Cardiac fibroblast (primary cell): ENCODE measurements at places on chromosomes 12 and 14.
A peak's percentile ranks its signal among the peaks of the same experiment; 100 is the strongest.

- DNase-seq = no peak
These were observed 39.4 kb downstream of the USP15 start for GRCh38 chr12:62299617-62300016.

GRCh38 chr14:33972583-33973081 is 21.8 kb upstream of the EGLN3 start:
- no peak for DNase-seq

DNA sequence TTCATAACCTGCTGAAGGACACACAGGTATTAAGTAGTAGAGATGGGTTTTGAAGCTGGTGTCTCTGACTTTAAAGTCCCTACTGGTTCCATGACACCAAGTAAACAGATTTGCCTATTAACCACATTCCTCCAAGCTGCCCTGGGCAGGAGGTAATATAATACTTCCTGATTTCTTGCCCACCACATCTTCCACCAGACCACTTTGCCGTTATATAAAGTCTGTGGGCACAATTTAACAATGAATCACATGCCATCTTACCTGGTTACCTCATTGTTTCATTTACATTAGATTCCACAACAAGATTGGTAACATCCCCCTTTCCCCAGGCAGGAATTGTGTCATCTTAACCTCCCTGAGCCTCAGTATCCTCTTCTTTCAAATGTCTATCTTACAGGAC is 900 bp upstream of the LRRC23 start:
- DNase-seq = no peak

DNA sequence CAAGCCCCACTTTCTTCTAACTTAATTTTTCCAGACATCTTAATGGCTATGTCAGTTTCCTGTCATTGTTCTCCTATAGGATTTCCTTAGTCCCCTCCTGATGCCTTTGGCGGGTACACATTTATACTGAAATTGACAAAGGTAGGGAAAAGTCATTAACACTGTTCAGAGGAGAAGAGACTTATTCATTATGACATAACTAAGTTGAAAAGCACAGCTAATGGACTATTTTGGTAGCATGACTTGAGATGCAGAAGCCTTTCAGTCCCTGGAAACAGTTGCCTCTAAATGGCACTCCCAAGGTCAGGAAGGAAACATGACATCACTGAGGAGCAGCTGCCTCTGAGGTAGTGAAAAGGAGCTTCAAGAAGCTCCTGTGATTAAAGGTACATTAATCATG is 317.5 kb upstream of the KITLG start:
- DNase-seq = peak; percentile 68

DNA sequence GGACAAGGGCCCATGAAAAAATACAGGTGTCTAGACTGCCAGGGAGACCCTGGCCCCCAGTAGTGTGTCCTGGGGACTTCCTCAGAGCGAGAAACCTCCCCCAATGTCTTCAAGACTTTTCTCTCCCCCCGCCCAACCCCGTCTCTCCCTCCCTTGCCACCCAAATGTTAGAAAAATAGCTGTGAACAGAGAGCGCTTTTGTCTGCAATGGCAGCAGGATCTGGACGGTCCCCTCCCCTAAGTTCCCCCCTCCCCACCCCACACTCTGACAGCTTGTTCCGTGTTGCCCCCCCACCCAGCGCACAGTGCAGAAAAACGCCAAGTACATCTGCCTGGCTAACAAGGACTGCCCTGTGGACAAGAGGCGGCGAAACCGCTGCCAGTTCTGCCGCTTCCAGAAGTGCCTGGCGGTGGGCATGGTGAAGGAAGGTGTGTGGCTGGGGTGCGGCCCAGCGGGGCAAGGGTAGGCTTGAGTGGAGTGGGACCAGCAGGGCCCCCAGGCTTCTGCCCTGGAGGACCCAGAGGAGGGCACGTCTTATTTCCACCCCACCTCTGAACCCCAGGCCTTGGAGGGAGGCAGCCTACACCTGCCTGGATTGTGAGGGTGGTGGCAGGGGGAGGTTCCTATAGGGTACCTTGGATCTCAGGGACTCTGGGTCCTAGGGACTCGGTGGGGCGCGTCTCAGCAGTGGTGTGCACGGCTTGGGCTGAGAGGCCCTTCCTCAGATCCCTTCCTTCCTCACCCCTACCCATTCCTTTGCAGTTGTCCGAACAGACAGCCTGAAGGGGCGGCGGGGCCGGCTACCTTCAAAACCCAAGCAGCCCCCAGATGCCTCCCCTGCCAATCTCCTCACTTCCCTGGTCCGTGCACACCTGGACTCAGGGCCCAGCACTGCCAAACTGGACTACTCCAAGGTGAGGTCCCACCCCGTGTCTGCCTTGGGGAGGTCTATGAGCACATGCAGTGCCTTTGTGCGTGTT is 4.8 kb downstream of the NR4A1 start:
- DNase-seq = peak; percentile 77

DNA sequence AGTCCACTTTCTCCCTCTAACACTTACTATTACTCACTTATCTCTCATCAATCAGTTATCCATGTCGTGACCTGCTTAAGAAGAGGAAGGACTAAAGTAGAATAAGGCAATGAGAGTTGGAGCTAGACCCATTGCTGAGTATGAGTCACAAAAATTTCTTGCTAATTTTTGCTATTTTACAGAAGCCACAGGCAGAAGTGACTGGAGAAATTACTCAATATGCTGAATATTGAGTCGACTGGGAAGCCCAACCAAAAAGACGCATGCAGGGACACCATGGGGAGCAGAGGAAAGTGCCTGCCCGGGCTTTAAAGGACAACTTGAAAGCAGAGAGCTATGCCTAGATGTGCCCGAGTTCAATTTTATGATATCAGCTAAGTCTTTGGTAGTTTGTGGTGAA is 115.4 kb upstream of the FOXG1 start:
- DNase-seq = no peak

DNA sequence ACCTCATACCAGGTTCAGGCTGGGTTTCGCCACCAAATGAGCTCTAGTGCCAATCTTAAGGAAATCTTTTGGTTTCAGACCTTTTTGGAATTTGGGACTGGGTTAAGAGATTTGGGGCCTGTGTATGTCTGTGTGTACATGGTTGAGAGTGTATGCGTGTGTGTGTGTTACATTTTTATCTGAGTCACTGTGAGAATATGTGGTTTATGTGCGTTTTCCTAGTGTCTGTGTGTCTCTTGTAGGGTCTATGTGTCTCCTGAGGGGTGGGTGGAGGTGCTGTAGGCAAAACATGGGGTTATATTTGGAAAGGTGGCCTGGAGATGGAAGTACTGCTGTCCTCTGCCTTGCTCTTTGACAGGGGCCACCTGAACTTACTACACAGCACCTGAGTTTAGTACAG is 17.9 kb downstream of the C12orf43 start:
- no peak for DNase-seq

GRCh38 chr12:30314506-30315100 is 381.1 kb downstream of the IPO8 start:
- no peak for DNase-seq
